NCI-H345 (cell line): ENCODE measurements at places on chromosomes 2 and 18.

DNA sequence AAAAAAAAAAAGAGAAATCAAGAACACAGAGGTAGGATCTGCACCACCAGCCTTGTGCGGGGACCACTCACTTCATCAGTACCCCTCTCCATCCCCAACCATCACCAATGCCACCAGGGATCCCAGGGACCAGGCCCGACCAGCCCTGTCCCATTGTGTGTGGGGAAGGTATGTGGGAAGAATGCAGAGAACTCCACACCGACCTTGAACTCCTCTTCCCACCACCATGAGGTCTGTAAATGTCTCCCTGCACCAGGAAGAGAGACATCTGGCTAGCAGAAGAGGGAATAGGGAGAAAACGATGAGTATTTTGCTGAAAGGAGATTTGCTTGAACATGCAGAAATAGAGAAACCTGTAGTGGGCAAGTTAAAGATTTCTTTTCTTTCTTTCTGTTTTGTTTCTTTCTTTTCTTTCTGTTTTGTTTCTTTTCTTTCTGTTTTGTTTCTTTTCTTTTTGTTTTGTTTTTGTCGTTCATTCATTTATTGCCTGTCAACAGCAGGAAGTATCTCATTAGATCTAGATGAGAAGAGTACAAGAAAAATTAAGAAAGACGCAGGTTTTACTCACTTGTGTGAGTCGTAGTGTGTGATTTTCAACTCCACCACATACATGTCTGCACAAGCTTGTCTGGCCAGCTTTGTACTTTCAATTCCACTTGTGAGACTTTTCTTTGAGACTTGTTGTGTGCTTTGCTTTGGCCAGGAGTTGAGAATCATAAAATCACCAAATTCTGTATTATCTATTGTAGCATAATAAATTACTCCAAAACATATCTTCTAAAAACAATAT lies 179.8 kb upstream of the HAAO start:
- no peak for DNase-seq

GRCh38 chr2:29603341-29603740 lies 318.0 kb downstream of the ALK start:
- no peak for DNase-seq

DNA sequence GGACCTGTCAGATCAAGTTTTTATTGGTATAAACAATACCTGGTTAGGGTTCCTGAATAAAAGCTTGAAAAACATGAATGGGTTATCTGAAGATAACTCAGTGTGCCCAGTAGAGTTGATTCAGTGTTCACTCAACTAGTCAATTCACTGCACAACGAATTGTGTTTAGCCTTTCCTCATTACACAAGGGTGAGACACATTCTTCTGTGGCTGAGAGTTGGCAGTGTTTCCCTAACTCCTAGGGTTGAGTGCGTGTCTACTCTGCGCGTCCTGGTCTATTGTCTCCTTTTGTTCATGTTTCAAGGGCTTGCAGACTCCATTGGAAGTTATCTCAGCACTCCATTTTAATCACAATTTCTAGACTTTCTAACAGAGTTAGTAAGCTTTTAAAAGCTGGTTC lies 32.8 kb upstream of the TMEM178A start:
- DNase-seq: peak; percentile 56

GRCh38 chr2:128195435-128195984 lies 104.5 kb downstream of the UGGT1 start:
- no peak for DNase-seq

GRCh38 chr2:109345653-109346480 lies 216.9 kb downstream of the SH3RF3 start:
- no peak for DNase-seq

DNA sequence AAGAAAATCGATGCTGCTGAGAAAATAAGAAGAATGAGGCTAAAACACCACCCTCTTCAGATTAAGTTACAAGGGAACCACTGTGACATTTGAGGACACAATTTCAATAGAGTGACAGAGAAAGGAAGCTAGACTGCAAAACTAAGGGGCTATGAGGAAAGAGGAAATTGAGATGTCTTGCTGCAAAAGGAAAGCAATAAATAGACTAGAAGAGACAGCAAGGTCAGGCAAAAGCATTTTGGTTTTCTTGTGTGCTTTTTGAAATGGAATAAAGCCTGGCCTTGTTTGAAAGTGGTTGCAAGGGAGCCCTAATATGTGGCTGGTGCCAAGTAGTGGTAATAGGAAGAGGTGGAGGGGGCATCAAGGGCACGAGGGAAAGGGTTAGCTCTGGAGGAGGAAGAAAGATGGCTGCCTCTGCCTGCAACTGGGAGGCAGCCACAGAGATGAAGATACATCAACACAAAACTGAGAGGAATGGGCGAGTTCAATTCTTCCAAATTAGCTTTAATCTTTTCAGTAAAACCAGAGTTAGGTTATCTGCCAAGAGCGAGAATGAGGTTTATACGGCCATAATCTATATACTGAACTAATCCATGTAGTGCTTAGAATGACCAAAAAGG lies 1.2 kb upstream of the MRO start:
- no peak for DNase-seq

DNA sequence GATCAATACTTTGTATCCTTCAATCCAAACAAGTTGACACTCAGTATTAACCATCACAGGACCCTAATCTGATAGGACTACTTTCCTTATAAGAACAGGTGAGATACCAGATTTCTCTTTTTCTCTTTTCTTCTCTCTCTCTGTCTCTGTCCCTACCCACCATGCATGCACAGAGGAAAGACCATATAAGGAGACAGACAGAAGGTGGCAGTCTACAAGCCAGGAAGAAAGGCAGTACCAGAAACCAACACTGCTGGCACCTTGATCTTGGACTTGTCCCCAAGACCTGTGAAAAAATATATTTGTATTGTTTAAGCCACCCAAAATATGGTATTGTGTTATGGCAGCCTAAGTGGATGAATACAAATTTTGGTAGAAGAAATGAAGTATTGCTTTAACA lies 156.2 kb upstream of the KCNH7 start:
- DNase-seq: no peak

GRCh38 chr18:6743999-6744398 lies 14.5 kb downstream of the ARHGAP28 start:
- no peak for DNase-seq

DNA sequence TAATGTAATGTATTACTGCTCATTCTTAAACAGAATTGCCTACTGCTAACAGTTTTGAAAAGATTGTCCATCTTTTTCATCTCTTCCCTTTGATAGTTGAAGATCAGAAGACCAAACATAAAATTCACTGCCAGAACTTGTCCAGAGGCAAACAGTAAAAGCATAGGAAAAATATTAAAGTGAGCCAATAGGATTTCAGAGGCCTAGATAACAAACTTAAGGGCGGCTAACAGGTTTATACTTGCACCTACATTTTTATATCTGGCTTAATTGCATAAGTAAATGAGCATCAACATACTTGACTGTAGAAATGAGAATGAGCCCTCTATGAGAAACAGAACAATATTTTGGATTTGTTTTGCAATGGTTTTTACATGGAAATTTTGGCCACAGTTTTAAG lies 30.3 kb downstream of the ZC3H15 start:
- no peak for DNase-seq

GRCh38 chr2:239302083-239302807 lies 98.6 kb downstream of the HDAC4 start:
- no peak for DNase-seq

DNA sequence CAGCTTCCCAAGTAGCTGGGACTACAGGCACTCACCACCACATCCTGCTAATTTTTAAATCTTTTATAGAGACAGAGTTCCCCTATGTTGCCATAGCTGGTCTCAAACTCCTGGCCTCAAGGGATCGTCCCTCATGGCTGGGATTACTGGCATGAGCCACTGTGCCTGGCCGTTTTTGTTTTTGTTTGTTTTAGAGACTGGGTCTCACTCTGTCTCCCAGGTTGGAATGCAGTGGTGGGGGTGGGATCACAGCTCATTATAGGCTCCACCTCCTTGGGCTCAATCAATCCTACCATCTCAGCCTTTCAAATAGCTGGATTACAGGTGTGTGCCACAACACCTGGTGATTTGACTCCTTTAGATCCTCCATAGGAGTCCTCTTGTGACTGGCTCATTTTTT lies 19.5 kb upstream of the ZDBF2 start:
- no peak for DNase-seq

DNA sequence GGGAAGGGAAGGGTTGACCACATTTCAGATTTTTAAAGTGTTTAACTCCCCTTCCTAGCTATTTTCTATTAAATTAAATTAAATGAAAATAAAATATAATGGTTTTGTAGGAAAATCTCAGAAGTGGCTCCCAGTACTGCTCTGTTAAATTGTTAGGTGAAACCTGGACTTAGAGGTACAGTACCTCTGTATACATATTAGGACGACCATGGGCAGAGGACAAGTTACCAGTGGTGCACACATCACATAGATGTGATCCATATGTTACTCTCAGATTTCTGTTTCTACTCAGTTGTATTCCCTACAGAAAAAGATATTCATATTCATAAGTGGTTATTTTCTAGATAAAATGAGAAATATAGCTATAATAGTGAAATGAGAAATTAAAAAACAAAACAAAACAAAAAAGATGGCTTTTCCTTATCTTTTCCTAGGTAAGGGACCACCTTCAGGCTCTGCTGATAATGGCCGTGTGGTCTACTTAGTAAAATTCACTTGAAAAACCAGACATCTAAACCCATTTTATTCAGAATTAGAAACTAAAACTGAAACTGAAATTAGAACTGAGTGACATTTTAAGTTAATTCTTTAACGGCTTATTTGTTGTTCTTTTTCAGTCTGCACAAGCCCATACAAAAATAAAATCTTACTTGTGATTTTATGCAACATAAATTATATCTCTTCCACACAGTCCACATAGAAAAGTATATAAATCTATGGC lies 832.5 kb upstream of the CHAC2 start:
- no peak for DNase-seq

GRCh38 chr18:986552-986951 lies 81.9 kb downstream of the ADCYAP1 start:
- DNase-seq: no peak

- no peak for DNase-seq
These were observed 54.4 kb upstream of the FOSL2 start for GRCh38 chr2:28338046-28338817.

DNA sequence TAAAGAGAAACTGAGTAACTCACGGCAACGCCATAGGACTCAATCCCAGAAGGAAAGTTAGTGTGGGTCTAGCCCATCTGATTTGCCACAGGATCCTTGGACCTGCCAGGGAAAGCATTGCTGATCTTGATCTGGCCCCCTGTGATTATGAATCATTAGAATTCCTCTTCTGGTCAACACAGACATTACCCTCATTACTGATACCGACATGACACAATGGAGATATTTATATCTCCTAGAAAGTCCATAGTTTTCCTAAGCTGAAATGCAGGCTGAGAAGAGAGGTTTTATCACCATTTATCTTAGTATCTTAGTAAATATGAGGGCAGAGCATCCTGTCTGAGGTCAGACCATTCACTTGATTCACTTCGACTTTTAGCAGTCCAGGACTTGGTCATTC lies 75.5 kb upstream of the CCDC68 start:
- no peak for DNase-seq

- DNase-seq: no peak
These were observed 63.2 kb upstream of the SPAG16 start for GRCh38 chr2:213220967-213221603.

- DNase-seq: no peak
These were observed 20.3 kb downstream of the RMC1 start for GRCh38 chr18:23523429-23524212.

- no peak for DNase-seq
These were observed 24.2 kb downstream of the ZAP70 start for GRCh38 chr2:97737421-97738178.

GRCh38 chr2:218733171-218734021 lies 22.8 kb downstream of the TTLL4 start:
- no peak for DNase-seq

DNA sequence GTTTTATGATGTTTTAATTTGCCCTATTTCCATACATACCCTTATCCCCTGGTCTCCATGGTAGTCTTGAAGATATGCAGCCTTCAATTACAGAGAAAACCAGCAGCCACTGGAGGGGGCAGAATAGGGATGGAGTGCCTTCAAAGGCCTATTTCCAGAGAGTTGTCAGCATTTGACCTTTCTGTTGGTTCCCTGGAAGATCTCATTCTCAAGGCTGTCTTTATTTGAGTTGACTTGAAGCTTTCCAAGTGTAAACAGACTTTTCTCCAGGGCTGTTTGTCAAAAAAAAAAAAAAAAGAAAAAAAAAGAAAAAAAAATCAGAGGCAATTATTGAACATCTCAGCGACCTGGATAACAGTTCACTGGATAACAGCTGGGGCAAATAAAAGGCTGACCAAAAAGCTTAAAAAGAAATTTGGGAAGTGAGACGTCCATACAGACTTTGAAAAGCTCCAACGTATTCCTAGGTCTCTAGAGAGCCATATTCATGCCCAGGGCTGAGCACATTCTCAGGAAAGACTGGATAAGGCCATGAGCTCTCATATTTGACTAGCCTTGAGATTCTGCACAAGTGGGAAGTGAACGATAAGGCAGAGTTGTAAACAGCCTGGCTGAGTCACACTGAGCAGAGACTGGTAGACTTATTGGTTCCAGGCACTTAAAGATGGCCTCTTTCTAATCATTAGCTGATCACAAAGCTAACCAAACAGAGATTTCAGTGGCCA lies 126.6 kb downstream of the VAPA start:
- DNase-seq: no peak

GRCh38 chr2:64809216-64809615 lies 155.5 kb upstream of the SERTAD2 start:
- no peak for DNase-seq

DNA sequence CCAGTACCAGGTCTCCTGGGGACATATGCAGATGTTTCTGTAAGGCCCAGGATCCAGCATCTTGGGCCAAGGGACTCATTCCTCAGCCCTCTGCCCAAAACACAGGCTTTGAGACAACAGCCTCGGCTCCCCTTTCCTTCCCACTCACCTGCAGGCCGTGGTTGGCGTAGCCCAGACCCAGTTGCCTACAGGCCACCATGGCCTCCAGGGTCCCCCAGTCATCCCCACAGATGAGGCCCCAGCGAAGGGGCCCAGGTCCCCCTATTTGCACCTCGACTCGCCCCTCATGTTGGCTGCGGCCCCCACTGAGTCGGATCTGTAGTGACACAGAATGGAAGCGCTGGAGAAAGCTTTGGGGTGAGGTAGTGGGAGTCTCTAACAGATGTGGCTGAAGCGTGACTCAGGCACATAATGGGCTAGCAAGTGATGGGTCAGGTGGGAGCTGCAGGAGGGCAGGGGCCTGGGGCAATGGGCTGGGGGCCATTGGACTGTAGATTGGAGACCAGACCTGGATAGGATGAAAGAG lies 5.8 kb downstream of the HTRA2 start:
- DNase-seq: no peak

DNA sequence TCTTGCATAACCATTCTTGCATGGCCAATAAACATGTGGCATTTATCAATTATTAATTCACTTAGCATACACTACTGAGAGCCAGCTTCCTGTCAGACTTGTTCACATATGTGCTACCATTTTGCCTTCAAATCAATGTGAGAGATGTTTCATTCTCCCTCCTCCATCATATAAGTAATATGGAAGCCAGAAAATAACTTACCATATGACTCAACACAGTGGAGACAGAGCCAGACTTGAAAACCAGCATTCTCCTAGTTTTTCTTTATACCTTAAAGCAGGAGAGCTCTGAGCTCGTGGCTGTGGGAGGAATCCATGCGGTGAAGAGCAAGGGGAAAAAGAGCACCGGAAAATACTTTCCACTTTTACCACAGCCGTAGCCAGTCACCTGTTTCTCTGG lies 215.0 kb upstream of the LRATD1 start:
- no peak for DNase-seq
